ENCODE measurements at places on chromosomes 4 and X.

- DNase-seq: no peak
These were observed 33.7 kb upstream of the DCLK2 start for GRCh38 chr4:150044517-150044916.

DNA sequence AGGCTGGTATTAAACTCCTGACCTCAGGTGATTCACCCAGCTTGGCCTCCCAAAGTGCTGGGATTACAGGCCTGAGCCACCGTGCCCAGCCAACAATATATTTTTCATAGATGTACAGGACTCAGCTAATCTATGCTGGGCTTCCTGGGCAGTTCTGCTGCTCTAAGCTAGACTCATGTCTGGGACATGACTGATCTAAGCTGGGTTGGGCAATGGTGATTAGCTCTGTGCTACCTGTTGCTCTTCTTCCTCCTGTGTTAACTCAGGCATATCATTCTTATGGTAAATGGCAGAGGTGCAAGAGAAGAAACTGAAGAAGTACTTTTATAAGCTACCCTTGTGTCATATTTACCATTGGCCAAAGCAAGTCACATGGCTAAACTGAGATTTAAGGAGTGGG, 11.4 kb upstream of the SUPT20HL2 start:
- no peak for DNase-seq

GRCh38 chr4:159296061-159296460, 193.2 kb downstream of the RAPGEF2 start:
- no peak for DNase-seq

DNA sequence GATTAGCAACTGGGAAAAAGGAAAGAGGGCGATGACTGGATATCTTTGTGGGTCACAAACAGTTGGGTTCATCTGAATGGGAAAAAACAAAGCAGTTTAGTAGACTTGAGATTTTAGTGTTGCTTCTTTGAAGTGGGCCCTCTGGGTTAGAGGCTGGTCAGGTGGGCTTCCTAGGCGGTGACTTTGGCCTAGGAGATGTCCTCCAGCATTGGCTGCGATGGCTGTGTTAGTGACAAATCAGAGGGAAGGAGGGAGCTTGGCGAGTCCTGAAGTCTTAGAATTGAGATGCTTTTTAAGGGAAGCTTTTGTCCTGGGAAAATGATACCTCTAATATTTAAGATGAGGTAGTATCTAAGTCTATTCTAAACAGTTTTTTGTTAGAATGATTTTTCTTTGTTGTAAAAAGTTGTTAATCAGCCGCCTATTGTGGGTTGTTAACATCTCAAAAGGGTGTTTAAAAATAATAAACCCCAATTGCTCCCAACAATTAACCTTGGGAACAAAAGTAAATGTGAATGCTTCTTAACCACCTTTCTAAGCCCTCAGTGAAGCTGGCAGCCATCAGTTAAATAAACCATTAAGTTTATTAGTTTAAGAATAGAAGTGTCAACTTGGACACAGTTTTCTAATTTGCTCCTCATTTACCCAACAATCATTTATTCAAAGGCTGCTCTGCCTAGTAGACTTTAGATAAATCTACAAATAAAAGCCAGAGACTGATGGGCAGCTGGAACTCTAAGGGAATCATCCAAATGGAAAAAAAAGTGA, 31.7 kb downstream of the DLG3 start:
- DNase-seq: no peak

DNA sequence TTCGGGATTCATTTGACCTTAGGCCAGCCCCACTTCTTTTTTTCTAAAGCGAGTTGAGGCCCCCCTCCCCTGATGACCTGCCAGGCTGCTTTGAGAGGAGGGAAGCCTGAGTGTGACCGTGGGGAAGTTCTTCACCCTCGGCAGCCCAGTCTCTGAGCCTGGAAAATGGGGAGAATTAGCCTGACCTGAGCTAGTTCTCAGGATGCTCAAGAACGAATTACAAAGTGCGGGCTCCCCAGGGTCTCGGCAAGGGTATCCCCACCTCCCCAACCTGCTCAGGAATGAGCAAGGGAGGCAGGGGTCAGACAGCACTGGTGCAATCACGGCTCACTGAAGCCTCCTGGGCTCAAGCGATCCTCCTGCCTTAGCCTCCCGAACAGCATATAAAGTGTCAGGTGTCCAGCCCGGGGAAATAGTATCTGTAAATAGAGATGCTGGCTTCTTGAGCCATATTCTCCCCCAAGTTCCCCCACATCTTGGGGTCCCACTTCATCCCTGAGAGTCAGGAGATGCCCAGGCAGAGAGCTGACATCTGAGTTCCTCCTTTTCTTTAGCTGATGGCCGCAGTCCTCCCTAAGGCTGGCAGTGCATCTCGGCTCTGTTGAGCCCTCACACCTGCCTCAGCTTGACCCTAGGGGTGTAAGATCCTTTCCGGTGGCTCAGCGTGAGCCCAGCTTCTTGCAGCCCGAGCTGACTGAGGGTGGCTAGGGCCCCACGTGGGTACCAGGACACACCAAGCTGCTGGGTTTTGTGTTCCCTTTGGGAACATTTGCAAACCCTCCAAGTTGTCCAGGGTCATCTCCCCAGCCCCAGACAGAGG, 1.6 kb downstream of the DUSP9 start:
- DNase-seq: no peak

GRCh38 chr4:123250843-123251242, 145.8 kb upstream of the SPRY1 start:
- DNase-seq: no peak

DNA sequence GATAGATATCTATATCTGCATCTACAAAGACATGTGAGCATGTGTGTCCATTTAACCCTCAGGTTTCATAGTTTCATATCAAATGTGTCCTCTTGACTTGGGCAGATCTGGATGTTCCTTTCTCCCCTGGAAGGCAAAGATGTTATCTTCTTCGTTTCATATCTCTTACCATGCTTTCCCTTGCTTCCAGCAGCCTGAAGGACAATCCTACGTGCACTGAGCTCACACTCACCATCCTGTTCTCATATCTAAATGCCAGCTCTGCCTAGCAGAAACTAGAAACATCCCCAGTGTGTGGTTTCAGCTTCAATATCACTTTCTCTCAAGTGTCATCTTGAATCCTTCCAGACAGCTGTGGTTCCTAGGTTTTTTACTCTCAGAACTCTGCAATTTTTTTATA, 66.2 kb downstream of the ZAR1 start:
- no peak for DNase-seq

DNA sequence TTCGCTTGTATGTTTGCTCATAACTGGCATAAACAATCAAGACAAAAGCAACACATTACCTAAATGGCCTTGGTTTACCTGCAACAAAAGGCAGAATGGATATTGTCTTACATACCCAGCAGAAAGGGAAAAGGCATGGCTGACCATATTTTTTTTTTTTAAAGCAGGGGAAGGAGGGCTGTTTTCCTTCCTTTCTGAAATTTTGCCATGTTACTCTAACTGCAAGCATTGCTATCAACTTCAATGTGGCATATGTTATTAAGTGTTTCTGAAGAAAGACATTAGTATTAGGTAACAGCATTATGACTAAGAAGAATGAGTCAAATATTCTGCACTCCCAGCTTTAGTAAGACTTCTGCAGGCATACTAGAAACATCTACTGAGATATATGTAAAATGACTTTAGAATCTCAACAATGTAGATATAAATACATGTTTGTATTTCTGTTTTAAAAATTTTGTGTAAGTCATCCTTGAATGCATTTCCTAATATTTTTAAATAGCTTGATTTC, 512.6 kb upstream of the FAM241A start:
- DNase-seq: no peak

DNA sequence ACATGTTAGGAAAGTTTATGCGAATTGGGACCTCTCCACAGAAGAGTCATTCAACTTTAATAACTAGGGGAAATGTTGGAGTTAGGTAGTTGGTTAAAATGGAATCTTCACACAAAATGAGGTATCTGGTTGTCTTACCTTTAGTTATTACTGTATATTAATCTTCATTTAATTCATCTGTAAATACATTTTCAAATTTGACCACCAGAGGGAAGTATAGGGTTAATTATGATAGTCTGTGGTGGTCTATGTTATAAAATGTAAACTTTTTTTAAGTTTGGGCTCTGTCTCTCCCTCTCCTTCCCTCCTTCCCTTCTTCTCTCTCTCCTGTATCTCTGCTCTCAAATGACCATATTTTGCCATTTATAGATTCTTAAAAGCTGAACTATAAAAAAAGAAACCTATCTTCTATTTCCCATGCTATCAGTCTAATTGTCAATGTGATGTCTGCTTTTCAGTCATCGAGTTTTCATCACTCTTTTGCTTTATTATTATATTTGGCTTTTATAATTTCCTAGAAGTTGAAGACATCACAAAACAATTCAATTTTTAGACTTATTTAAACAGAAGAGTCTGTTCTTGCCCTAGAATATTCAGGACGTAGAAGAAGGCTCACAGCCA, 49.8 kb downstream of the TMEM144 start:
- DNase-seq: no peak

DNA sequence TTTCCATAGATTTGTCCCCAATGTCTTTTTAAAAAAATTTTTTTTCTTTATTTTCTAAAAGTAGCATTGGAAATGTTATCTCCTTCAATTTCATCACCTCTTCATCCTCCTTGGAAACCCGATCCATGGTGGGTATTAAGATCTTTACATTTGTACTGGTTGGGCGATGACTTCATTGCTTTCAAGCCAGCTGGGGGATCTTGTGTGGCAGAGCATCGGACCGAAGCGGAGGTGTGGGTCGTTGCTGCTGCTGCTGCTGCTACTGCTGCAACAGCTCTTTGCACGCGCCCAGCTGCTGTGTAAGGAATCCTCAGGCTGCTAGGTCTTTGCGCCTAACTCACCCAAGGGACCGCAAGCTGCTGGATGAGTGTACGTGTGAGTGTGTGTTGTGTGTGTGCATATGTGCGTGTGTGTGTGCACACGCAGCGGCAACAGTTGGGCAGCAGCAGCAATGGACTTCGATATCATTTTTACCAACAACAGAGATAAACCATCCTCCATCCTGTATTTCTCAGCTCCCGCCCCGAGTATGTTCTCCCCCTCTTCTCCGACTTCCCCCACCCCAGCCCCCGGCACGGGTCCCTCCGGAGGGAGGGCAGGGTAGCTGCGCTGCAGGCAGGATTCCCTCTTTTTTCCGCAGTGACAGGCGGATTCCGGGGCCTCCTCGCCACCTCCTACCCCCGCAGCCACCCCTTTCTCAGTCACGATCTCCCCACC, 768 bp upstream of the CDKL5 start:
- DNase-seq: peak; percentile 45

DNA sequence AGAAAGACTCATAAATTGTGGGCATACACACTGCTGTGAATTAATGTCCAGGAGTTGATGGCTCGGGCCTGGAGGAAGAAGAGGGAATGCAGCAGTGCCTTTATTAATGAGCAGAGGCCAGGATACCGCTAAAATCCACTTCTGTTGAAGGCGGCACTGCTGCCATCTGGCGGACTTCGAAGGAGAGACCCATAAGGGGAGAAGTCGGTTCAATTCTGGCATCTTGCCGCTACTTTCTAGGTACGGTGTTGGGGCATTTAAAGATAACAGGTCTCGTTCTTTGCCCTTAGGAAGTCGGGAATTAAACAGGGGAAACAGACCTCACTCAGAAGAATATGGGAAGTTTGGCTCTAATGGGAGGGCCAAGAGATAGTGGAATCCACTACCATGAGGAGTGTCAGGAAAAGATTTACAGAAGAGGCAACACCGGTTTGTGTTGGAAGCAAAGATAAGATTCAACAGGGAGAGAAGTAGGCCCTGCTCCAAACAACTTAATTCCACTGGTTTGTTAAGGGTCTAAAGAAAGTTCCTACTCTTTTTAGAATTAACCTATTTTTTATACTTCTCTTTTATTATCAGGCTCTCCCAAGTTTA, 133.6 kb upstream of the GIMD1 start:
- DNase-seq: peak; percentile 57

GRCh38 chrX:77622233-77622632, 163.8 kb downstream of the ATRX start:
- no peak for DNase-seq

DNA sequence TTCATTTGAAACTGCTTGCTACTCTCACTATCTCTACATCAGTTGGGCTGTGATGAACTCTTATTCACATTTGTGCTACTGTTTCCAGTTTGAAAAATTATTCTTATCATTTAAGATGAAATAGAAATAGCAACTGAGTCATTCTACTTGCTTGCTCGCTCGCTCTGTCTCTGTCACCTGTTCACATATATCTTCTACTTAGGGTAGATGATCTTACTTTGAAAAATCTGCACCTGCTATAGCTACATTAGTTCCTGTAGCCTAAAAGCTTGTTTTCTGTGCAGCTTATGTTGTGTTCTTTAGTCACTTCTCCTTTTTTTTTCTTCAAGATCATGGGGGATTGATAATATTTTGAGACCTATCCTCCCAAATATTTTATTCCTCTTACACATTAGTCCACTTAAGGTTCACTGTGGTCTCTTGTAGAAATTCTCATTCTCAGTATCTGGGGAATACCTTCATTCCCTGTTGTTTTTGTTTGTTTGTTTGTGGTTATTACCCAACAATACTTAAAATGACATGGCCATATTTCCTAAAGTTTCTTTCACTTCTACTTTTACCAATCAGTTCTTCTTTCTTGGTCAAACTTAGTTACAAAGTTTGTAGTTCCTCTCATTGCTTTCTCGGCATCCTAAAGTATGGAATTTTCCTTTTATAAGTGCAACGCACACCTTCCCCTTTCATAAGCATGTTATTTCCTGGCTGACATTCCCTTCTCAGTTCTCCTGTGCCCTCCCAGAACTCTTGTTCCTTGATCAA, 36.5 kb downstream of the CLCN5 start:
- no peak for DNase-seq

DNA sequence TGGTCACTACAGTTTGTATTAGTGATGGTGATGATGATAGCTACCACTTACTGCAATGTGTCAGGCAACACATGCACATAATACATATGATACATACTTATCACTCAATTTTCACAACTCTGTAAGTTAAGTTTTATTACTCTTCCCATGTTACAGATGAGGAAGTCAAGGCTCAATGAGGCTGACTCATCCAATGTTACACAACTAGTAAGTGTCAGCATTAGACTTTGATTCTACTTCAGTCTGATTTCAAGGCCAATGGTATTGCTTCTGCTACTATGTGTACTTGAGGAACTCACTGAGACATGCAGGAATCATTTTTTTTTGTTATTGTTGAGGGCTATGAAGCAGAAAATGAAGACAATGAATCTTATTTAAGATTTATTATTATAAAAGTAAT, 96.4 kb upstream of the TRPC5OS start:
- no peak for DNase-seq

DNA sequence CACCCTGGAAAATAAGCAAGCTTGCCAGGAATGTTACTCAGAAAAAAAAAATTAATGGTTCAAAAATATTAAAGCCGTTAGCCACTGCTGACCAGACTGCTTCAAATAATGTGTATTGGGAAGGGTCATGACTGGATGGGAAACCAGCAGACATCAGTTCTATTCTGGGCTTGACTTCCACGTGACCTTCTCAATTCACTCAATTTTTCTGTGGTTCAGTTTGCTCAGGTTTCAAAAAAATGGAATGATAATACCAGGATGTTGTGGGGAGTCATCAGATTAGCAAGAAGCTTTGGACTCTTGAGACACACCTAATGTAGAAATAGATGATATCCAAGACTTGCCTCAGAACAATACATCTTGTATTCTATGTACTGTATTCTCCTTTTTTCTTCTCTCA, 541.9 kb upstream of the BOD1L1 start:
- no peak for DNase-seq
